ENCODE measurements at places on chromosomes 3 and 15.

- DNase-seq = no peak
- no peaks in the 10 kb centered on the region for H3K36me3 ChIP-seq
- H3K27me3 ChIP-seq = no peaks in the 10 kb centered on the region
- no peak overlapping the region for H3K27ac ChIP-seq
- no peak overlapping the region for H3K4me3 ChIP-seq
- no peaks in the 10 kb centered on the region for H3K4me1 ChIP-seq
These were observed 396.1 kb downstream of the VGLL3 start for GRCh38 chr3:86594838-86595237.

DNA sequence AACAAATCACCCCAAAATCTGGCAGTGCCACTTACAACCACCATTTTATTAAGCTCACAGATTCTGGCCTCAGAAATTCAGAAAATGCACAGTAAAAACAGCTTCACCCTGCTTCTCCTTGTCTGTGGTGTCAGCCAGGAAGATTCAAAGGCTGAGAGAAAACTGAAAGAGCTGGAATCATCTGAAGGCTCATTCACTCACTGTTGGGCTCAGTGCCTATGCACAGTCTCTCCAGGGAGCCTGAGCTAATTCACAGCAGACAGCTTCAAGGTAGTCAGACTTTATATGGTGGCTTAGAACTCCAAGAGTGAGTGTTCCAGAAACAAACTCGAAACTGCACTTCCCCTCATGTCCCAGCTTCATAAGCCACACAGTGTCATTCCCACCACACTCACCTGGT lies 16.5 kb upstream of the PLOD2 start:
- H3K4me1 ChIP-seq = peaks cover 3% of the 10 kb centered on the region
- no peak for DNase-seq
- H3K36me3 ChIP-seq = no peaks in the 10 kb centered on the region
- no peak overlapping the region for H3K4me3 ChIP-seq

GRCh38 chr15:25051399-25052154 lies 96.8 kb downstream of the SNRPN start:
- no peak for DNase-seq
- H3K27ac ChIP-seq = no peak overlapping the region
- H3K27me3 ChIP-seq = no peaks in the 10 kb centered on the region
- no peak overlapping the region for H3K4me3 ChIP-seq

DNA sequence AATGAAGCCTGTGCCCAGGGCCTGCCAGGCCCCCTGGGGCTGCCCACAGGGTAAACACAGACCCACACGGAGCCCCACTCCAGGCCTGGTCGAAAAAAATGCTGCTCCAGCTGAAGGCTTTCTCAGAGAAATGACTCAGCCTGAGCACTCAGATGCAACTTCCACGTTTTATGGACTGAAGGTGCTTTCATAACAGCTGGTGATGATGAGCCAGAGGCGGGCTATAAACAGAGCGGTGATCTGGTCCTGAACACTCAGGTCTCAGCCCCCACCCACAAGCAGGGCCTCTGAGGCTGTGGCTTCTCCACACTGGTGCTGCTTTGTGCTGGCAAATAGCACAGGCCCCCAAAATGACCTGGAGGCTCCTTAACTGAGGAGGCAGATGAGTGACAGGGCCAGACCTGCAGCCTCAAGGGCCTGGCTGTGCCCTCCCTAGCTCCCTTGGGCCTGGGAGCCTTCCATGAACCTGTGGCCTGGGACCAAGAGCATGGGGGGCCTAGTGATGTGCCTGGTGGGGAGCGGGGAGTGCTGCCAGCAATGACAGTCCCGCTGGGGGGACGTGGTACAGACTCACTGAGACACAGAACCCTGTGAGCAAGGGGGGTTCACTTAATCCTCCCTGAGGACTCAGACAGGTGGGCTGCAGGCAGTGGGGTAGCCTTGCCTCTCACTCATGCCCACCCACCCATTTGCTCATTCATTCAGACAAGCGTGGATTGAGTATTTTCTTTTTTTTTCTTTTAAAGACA lies 23.0 kb upstream of the FURIN start:
- no peak overlapping the region for H3K4me3 ChIP-seq
- no peaks in the 10 kb centered on the region for H3K36me3 ChIP-seq
- H3K4me1 ChIP-seq = peaks cover 7% of the 10 kb centered on the region
- peak; percentile 48 for DNase-seq

DNA sequence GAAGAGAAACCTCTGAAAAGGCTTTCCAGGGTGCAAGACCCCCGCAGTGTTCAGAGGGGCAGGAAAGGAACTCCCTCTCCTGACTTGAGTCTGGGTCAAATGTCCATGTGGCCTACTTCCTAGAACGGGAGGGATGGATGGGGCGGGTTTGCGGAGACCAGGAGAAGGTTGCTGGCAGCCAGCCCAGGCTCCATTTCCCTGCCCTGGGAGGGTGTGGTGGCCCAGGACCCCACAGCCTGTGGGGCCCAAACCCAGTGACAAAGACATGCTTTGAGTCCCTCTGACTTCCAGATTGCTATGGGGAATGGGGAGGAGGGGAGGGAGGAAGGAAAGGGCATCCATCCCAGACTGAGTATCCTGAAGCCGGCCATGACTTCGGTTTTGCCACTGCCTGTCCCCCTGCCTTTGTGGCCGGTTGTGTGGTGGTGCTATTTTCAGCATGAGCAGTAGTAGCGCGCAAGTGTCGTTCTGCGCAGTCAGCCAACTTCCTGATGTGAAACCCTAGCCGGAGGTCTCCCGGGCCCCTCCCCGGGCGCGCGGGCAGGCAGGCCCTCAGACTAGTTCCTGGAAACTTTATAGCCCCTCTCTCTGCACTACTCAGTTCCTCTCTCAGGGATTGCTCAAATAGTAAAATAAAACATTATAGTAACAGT lies 24.4 kb downstream of the MAGEF1 start:
- no peak for DNase-seq
- no peak overlapping the region for H3K27ac ChIP-seq
- H3K4me3 ChIP-seq = no peak overlapping the region
- no peaks in the 10 kb centered on the region for H3K36me3 ChIP-seq

DNA sequence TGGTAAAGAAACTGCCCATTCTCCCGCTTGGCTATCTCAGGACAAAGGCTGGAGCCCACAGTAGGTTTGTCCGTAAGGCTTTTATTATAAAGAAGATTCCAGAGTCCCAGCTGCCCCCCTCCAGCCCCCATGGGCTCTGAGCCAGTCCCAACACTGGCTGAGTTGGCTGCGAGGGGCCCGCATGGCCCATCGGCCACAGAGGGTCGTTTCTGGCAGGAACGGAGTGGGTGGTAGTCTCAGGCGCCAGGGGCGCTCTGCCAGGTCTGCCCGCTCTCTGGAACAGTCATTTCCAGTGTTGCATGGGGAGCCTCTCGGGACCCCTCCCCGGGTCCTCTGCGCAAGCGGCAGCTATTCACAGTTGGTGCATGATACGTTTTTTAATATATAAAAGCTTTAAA lies 12.2 kb downstream of the H1-8 start:
- no peak overlapping the region for H3K4me3 ChIP-seq
- DNase-seq = no peak
- no peaks in the 10 kb centered on the region for H3K4me1 ChIP-seq
- no peak overlapping the region for H3K27ac ChIP-seq
- H3K27me3 ChIP-seq = peaks cover 3% of the 10 kb centered on the region
- H3K36me3 ChIP-seq = no peaks in the 10 kb centered on the region

DNA sequence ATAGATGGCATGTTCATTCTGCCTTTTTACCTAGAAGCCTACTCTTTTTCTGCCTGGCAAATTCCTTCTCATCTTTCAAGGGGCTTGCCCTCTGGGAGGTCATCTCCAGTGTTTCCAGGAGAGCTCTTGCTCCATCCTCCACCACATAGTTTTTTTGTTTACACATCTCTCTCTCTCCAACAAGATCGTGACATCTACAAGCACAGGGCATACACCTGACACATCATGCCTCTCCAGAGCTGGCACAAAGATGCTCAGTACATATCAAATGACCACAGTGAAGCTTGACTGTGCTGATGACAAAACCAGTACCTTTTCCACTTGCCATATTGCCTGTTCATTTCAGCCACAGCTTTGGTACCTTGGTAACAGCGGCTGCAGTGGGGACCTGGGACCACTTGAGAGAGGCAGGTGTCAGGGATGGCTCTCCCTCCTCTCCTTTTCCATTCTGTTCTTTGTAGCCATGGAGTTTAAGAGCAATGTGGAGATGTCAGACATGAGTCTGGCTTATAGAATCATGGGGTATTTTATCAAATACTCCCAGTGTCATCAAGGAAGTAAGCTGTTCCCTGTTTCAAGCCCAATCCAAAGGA lies 15.4 kb downstream of the ALPK3 start:
- H3K36me3 ChIP-seq = no peaks in the 10 kb centered on the region
- H3K27me3 ChIP-seq = peaks cover 10% of the 10 kb centered on the region
- no peak overlapping the region for H3K27ac ChIP-seq

DNA sequence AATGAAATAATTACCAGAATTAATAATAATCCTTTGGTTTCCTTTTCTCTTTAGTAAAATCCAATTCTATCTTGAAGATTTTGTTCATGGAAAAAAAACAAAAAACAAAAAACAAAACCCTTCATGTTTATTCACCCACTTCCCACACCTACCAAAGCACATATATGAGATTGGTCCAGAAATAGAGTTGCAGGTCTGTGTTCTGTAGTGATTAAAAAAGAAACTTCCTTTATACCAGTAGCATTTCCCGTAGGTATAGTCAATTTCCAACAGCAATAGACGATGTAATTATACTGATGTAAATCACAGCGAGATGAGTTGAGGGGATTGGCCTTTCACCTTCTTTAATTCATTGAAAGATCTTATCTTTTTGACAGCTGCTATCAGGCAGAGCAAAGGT lies 194.6 kb downstream of the SOX2 start:
- H3K27me3 ChIP-seq = no peaks in the 10 kb centered on the region
- no peak overlapping the region for H3K4me3 ChIP-seq
- DNase-seq = no peak

- no peak overlapping the region for H3K4me3 ChIP-seq
- H3K4me1 ChIP-seq = peaks cover 4% of the 10 kb centered on the region
- no peak for DNase-seq
- H3K27me3 ChIP-seq = peaks cover 6% of the 10 kb centered on the region
- H3K36me3 ChIP-seq = no peaks in the 10 kb centered on the region
These were observed 297.2 kb downstream of the ARPP21 start for GRCh38 chr3:35936571-35936970.

GRCh38 chr15:70327328-70327855 lies 229.7 kb upstream of the TLE3 start:
- no peak overlapping the region for H3K27ac ChIP-seq
- no peak for DNase-seq
- H3K27me3 ChIP-seq = no peaks in the 10 kb centered on the region
- no peaks in the 10 kb centered on the region for H3K36me3 ChIP-seq
- H3K4me1 ChIP-seq = peaks cover 8% of the 10 kb centered on the region
- no peak overlapping the region for H3K4me3 ChIP-seq

- H3K36me3 ChIP-seq = no peaks in the 10 kb centered on the region
- H3K4me3 ChIP-seq = no peak overlapping the region
- no peaks in the 10 kb centered on the region for H3K4me1 ChIP-seq
- no peaks in the 10 kb centered on the region for H3K27me3 ChIP-seq
- no peak for DNase-seq
- no peak overlapping the region for H3K27ac ChIP-seq
These were observed 494.0 kb upstream of the TGFBR2 start for GRCh38 chr3:30112411-30112810.

DNA sequence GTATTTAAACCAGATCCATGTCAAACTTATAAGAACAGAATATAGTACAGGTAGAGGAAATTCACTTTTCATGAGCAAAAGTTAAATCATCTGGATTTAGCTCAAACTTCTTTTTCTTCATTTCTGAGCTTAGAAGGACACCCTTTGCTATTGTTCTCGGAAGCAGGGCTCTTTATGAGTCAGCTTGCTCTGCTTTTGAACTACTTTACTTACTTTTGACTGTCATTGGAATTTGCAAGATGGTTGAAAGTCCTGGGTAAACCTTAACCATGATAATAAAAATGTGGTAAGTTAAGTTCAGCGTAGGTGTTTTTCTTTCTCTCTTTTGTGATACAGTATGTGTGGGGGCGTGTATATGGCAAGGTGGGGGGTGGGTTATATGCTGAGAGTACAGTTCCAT lies 312.7 kb upstream of the DPH6 start:
- H3K27ac ChIP-seq = no peak overlapping the region
- H3K4me3 ChIP-seq = no peak overlapping the region
- H3K4me1 ChIP-seq = no peaks in the 10 kb centered on the region
- no peak for DNase-seq
- no peaks in the 10 kb centered on the region for H3K27me3 ChIP-seq

DNA sequence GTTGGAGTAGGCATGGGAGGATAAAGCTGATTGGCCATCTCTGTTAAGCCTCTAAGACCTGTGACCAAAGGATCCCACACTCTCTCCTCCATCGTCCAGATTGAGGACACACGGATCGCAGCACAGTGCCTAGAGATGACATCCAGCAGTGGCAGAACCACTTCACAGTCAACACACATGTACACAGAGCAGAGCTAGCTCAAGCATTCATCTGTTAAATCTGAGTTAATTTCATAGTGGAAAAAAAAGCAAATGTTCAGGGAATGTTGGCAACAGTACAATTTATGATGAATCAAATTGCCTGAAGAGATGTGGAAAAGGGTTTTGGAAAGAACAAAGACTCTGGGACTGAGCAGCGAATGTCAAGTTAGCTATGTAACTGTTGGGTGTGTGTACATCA lies 108.1 kb upstream of the PLAAT1 start:
- H3K36me3 ChIP-seq = no peaks in the 10 kb centered on the region
- H3K4me1 ChIP-seq = peaks cover 11% of the 10 kb centered on the region
- no peaks in the 10 kb centered on the region for H3K27me3 ChIP-seq
- H3K4me3 ChIP-seq = no peak overlapping the region
- no peak for DNase-seq

GRCh38 chr3:146326875-146327543 lies 76.1 kb upstream of the PLSCR4 start:
- H3K4me3 ChIP-seq = no peak overlapping the region
- no peak overlapping the region for H3K27ac ChIP-seq
- no peaks in the 10 kb centered on the region for H3K4me1 ChIP-seq
- no peaks in the 10 kb centered on the region for H3K36me3 ChIP-seq
- no peak for DNase-seq

- peaks cover 14% of the 10 kb centered on the region for H3K4me1 ChIP-seq
- no peaks in the 10 kb centered on the region for H3K27me3 ChIP-seq
- H3K4me3 ChIP-seq = no peak overlapping the region
- no peaks in the 10 kb centered on the region for H3K36me3 ChIP-seq
These were observed 32.3 kb downstream of the C3orf62 start for GRCh38 chr3:49244581-49245205.

DNA sequence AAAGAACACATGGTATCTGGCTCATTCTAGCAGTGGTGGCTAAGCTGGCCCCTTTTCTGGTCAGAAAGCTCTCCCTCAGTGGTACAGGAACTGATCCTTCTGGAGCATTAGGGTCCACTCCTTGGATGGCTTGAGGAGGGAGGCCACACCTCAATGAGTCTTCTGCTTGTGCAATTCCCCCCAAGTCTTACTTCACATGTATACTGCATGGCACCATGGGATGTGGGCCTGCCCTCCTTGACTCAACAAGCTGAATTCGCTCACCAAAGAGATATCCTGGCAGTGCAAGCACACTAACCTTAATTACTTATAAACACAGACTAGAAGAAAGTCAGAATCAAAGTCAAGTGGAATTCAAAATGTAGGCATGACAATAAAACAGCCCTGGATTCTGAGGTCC lies 133.8 kb upstream of the SLC2A2 start:
- H3K4me1 ChIP-seq = peaks cover 23% of the 10 kb centered on the region
- no peak for DNase-seq
- no peaks in the 10 kb centered on the region for H3K27me3 ChIP-seq
- H3K4me3 ChIP-seq = no peak overlapping the region
- no peaks in the 10 kb centered on the region for H3K36me3 ChIP-seq
